ENCODE measurements at places on chromosomes 13 and 19.

DNA sequence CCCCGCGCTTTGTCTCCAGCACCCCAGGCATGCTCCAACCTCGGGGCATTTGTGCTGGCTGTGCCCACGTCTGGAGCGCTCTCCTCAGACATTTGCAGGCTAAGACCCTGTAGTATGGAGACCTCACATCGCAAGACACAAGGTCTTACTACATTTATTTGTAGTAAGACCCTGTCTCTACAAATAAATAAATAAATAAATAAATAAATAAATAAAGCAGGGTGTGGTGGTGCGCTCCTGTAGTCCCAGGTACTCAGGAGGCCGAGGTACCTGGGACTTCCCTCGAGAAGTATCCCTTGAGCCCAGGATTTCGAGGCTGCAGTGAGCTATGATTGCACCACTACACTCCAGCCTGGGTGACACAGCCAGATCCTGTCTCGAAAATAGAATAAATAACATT is 4.6 kb downstream of the NXNL1 start:
- H3K27ac ChIP-seq: no peak overlapping the region
- DNase-seq: no peak
- H3K4me3 ChIP-seq: no peak overlapping the region
- H3K27me3 ChIP-seq: peaks cover 20% of the 10 kb centered on the region

DNA sequence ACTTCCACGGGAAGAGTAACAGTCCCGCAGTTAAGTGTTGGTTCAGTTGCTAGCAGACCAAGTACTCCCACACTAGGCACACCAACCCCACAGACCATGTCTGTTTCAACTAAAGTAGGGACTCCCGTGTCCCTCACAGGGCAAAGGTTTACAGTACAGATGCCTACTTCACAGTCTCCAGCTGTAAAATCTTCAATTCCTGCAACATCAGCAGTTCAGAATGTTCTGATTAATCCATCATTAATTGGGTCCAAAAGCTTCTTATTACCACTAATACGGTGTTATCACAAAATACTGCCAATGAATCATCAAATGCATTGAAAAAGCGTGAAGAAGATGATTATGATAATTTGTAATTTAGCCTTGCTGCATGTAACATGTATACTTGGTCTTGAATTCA is 95.8 kb downstream of the URI1 start:
- no peak overlapping the region for H3K4me3 ChIP-seq
- H3K27ac ChIP-seq: no peak overlapping the region
- H3K36me3 ChIP-seq: peaks cover 15% of the 10 kb centered on the region
- no peaks in the 10 kb centered on the region for H3K4me1 ChIP-seq

DNA sequence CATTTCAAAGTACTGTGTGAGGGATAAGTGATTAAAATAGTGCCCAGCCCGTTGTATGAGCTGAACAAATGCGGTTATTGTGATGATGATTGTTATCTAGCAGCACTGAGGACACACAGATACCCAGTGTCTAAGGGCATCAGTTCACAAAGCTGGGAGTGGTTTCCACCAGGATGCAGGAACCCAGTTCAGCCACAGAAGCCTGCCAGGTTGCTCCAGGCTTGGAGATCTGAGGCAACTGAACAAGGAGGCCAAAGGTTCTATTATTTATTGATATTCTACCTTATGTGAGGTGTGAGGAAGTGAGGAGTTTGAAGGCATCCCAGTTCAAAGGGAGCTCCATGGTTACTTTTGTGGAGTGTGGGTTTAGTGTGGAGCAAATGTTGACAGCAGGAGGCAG is 13.2 kb downstream of the DIAPH3 start:
- no peak overlapping the region for H3K4me3 ChIP-seq
- H3K36me3 ChIP-seq: no peaks in the 10 kb centered on the region
- no peaks in the 10 kb centered on the region for H3K27me3 ChIP-seq
- no peak overlapping the region for H3K27ac ChIP-seq

GRCh38 chr19:31725051-31725450 is 375.8 kb upstream of the TSHZ3 start:
- H3K4me1 ChIP-seq: no peaks in the 10 kb centered on the region
- H3K4me3 ChIP-seq: no peak overlapping the region
- H3K36me3 ChIP-seq: no peaks in the 10 kb centered on the region
- H3K27me3 ChIP-seq: no peaks in the 10 kb centered on the region
- H3K27ac ChIP-seq: no peak overlapping the region

DNA sequence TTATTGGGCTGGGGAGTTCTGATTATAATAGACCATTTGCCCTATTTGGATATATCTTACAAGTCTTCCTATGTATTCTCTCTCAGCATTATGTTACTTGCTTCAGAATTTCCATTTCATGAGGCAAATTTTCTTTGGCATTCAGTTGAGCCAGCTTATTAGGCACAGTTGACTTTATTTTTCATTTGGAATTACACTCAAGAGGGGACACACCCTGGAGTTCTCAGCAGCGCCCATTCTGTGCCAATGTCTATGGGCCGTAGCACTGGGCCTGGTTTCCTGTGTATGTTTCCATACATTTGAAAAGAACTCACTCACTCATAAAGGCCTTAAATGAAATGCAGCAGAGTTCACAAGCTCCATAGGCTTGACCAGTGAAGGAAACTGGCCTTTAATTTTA is 138.5 kb downstream of the KLF12 start:
- H3K4me1 ChIP-seq: peaks cover 14% of the 10 kb centered on the region
- H3K27me3 ChIP-seq: no peaks in the 10 kb centered on the region
- DNase-seq: no peak
- H3K27ac ChIP-seq: peak overlapping the region; percentile 31
- H3K4me3 ChIP-seq: no peak overlapping the region

DNA sequence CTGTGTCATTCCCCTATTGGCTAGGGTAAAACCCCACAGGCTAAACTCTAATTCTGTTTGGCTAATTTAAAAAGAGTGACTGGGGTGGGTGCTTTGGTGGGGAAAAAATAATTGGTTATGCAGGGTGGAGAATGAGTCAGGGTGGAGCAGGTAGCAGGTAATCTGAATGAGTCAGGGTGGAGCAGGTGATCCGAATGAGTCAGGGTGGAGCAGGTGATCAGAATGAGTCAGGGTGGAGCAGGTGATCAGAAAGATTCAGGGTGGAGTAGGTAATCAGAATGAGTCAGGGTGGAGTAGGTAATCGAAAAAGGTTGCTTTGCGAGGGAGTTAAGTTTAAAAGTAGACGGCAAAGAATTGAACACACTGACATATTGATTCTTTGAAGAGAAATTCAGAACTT is 1218.8 kb upstream of the ATXN8OS start:
- no peak for DNase-seq
- no peak overlapping the region for H3K27ac ChIP-seq
- H3K4me1 ChIP-seq: no peaks in the 10 kb centered on the region
- no peak overlapping the region for H3K4me3 ChIP-seq
- H3K27me3 ChIP-seq: no peaks in the 10 kb centered on the region

DNA sequence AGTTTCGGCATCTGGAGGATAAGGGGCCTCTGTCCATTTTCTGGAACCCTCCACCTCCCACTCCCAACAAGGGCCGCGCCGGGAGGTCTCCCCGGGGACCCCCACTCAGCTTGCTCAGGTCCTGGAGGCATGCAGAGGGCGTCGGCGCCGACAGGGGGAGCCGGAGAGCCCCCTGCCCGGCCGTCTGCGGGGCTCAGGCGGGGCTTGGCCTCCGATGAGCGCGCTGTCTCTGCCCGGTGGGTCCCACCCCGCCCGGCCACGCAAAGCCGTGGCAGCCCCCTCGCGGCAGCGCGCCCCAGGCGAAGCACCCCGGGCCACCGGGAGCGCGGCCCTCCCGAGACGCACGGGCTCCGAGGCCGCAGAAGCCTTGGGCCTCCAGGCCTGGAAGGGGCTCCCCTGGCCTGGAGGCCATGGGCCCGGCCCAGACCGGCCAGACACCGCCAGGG is 149.7 kb upstream of the ZNF536 start:
- H3K4me3 ChIP-seq: no peak overlapping the region
- H3K27me3 ChIP-seq: no peaks in the 10 kb centered on the region
- no peak overlapping the region for H3K27ac ChIP-seq
- no peak for DNase-seq

GRCh38 chr13:110809871-110810486 is 96.5 kb downstream of the ING1 start:
- H3K27me3 ChIP-seq: no peaks in the 10 kb centered on the region
- no peaks in the 10 kb centered on the region for H3K4me1 ChIP-seq
- H3K4me3 ChIP-seq: no peak overlapping the region

GRCh38 chr19:52694921-52695320 is 39.9 kb downstream of the ZNF611 start:
- no peaks in the 10 kb centered on the region for H3K36me3 ChIP-seq
- no peaks in the 10 kb centered on the region for H3K27me3 ChIP-seq
- DNase-seq: no peak
- no peaks in the 10 kb centered on the region for H3K4me1 ChIP-seq

DNA sequence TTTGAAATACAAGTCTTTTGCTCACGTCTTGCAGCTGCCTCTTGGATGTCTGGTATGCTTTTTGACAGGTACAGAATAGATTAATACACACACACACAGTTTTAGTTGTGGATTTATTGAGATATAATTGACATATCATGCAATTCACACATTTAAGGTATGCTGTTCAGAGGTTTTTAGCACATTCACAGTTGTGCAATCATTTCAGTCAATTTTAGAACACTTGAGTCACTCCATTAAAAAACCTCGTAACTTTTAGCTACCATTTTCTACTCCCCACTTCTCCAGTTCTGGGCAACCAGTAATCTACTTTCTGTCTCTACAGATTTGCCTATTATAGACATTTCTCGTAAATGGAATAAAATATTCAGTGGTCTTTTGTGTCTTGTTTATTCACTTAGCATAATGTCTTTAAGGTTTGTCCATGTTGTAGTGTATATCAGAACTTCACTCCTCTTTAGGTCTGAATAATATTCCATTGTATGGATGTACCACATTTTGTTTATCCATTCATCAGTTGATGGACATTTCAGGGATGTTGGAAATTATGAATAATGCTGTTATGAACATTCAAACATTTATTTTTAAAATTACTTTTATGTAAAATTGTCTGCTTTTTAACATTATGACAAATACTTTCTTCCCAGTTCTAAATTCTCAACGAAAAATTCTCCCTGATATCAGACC is 2.5 kb upstream of the ZMYM2 start:
- no peak for DNase-seq
- peaks cover 8% of the 10 kb centered on the region for H3K4me1 ChIP-seq
- no peak overlapping the region for H3K4me3 ChIP-seq
- H3K36me3 ChIP-seq: no peaks in the 10 kb centered on the region

- no peaks in the 10 kb centered on the region for H3K27me3 ChIP-seq
- H3K27ac ChIP-seq: no peak overlapping the region
- H3K4me1 ChIP-seq: no peaks in the 10 kb centered on the region
- H3K4me3 ChIP-seq: no peak overlapping the region
- no peak for DNase-seq
Observed at GRCh38 chr19:38084196-38084595, 139.8 kb downstream of the DPF1 start.

DNA sequence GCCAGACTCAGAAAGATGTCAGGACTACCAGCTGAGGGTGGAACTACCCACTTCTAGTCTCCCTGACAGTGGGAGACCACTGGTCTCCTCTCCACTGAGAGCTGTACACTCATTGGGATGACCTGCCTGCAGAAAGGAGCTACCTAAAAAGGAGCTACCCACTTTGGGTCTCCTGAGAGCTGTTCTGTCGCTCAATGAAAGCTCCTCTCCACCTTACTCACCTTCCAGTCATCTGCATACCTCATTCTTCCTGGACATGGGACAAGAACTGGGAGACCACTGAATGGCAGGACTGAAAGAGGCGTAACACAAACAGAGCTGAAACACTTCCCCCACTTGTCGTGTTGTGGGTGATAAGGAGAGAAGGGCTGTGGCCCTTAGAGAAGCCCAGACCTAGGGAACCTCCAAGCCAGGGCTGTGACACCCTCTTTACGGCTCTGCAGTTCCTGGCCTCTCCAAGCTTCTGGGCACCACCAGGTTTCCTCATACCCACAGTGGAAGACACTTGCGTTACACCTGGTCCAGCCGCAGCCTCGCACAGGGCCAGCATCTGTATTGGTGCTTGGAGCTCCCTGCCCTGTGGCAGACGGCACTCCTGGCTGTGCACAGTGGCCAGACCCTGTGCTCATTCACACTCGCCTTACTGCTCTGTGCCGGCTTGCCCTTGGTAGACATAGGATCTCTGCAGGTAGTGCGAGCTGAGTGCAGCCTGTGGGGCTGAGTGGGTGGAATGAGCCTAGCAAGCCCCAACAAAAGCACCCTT is 54.9 kb upstream of the SLITRK6 start:
- H3K27ac ChIP-seq: no peak overlapping the region
- no peaks in the 10 kb centered on the region for H3K4me1 ChIP-seq
- no peaks in the 10 kb centered on the region for H3K36me3 ChIP-seq
- H3K27me3 ChIP-seq: no peaks in the 10 kb centered on the region

DNA sequence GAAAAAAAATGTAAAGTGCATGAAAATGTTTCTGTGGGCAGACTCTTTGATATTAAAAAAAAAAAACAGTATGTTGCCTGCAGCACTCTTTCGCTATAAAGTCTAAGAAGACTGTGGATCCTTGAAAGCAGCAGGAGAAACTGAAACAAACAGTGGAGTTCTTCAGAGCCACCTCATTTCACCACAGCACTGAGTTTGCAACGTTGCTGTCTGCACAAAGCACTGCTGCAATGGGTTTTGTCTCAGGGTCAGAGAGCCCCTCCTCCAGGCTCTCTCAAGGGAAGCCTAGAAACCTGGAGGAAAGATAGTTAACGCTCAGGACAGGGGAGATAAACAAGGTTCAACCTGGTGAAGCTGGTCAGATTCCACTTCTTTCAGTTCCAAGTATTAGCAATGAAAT is 248.7 kb downstream of the EFNB2 start:
- DNase-seq: no peak
- H3K27ac ChIP-seq: no peak overlapping the region
- H3K36me3 ChIP-seq: no peaks in the 10 kb centered on the region
- no peak overlapping the region for H3K4me3 ChIP-seq

DNA sequence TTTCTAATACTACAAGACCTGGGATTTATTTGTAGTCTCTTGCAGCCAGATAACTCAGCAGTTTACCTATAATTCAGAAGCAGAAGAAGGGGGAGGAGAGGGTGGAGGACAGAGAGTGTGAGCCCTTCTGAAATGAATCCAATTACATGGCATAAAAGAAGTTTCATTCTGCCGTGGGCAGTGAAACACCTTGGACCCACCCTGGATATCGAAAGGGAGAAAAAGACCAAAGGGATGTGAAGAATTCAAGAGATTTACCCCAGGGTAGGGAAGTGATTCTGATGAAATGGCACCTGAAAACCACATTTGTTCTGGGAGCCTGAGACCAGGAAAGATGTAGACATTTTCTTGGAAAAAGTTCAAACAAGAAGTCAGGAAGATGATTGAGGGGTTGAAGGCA is 140.9 kb downstream of the NDFIP2 start:
- H3K27ac ChIP-seq: no peak overlapping the region
- DNase-seq: no peak
- no peaks in the 10 kb centered on the region for H3K4me1 ChIP-seq

DNA sequence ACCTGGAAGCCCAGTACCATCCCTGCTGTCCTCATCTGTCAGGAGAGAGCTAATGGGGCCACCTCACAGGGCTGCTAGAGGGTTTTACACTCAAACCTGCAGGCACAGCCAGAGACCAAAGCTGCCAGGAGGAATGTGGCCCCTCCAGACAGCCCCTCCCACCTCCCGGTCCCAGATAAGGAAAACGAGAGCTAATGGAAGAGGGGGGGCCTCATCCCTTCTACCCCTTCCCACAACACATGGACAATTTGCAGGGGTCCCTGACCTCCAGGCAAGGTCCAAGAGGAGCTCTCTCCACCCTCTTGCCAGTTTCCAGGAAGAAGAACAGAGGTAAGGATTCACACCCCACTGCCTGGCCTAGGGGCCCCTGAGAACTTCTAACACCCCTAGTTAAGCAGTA is 1.6 kb upstream of the PEPD start:
- H3K4me3 ChIP-seq: no peak overlapping the region
- H3K36me3 ChIP-seq: no peaks in the 10 kb centered on the region
- no peaks in the 10 kb centered on the region for H3K27me3 ChIP-seq
- H3K4me1 ChIP-seq: peaks cover 18% of the 10 kb centered on the region
